HFFc6 (cell line): ENCODE measurements at places on chromosomes 1 and 21. TPM values are rescaled to one million over a fixed set of nuclear protein-coding genes. Genes with fewer than 3 reads are reported as not detected.

- H3K4me1 ChIP-seq: peaks cover 33% of the 10 kb centered on the region
- H3K27me3 ChIP-seq: no peaks in the 10 kb centered on the region; the same call in 1 of the 2 replicates
- no peak for DNase-seq
- H3K4me3 ChIP-seq: no peak overlapping the region
- peaks cover 5% of the 10 kb centered on the region; the same call in 1 of the 2 replicates for H3K36me3 ChIP-seq
These were observed 55.8 kb downstream of the SSBP3 start for GRCh38 chr1:54350360-54350759.

DNA sequence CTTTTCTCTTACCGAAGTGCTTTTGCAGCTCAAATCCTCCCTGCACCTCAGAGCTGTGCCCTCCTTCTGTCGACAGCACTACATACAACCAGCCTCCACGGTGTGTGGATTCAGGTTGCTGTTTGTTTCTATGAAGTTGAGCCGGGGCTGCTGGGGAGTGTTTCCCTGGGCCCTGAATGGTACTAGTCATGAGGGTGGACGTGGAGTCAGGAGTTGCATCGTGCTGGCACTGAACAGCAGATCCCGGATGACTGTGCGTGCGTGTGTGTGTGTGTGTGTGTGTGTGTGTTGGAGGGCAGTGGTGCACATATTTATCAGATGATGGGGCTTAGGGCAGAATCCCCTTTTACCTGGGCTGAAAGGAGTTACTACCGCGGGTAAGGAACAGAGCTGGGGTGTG, 47.0 kb downstream of the ACTL8 start:
- no peak for DNase-seq
- H3K27me3 ChIP-seq: peaks cover 18% of the 10 kb centered on the region
- H3K27ac ChIP-seq: no peak overlapping the region
- no peaks in the 10 kb centered on the region for H3K36me3 ChIP-seq

Gene TMPRSS2
- not detected in 3 replicates for total RNA-seq

Gene GUCA2B
- not detected in 3 replicates for total RNA-seq

Gene TAL1
- not detected in 3 replicates for total RNA-seq

GRCh38 chr1:98384461-98385141, 276.9 kb upstream of the SNX7 start:
- no peak overlapping the region for H3K27ac ChIP-seq
- H3K27me3 ChIP-seq: no peaks in the 10 kb centered on the region
- H3K4me3 ChIP-seq: no peak overlapping the region
- H3K36me3 ChIP-seq: no peaks in the 10 kb centered on the region

- DNase-seq: peak; percentile 18
- peaks cover 30% of the 10 kb centered on the region for H3K4me1 ChIP-seq
- no peaks in the 10 kb centered on the region; the same call in 1 of the 2 replicates for H3K27me3 ChIP-seq
- H3K4me3 ChIP-seq: no peak overlapping the region
- H3K36me3 ChIP-seq: peaks cover 6% of the 10 kb centered on the region; the same call in 1 of the 2 replicates
- H3K27ac ChIP-seq: peak overlapping the region; percentile 58; the same call in 1 of the 2 replicates
These were observed 13.1 kb downstream of the UBIAD1 start for GRCh38 chr1:11285883-11286734.

Gene ACTA1
- 0.34 TPM in 1 of 2 replicates, not detected in the other for total RNA-seq

Gene PLA2G2C
- not detected in 3 replicates for total RNA-seq

- no peak overlapping the region for H3K27ac ChIP-seq
- DNase-seq: peak; percentile 70
- no peak overlapping the region for H3K4me3 ChIP-seq
- H3K36me3 ChIP-seq: no peaks in the 10 kb centered on the region
- peaks cover 27% of the 10 kb centered on the region for H3K4me1 ChIP-seq
- no peaks in the 10 kb centered on the region; the same call in none of the 2 replicates for H3K27me3 ChIP-seq
These were observed 29.1 kb downstream of the CHML start for GRCh38 chr1:241611063-241611462.

Gene CFHR3
- total RNA-seq: not detected in 2 replicates
